Activated T-cell treated with anti-CD3 and anti-CD28 coated beads for 1 hour (primary cell): ENCODE measurements at places on chromosomes 13 and 19.

- no peak for DNase-seq
These were observed 4.3 kb upstream of the POSTN start for GRCh38 chr13:37602733-37603381.

GRCh38 chr19:13784731-13785452 lies 10.4 kb upstream of the ZSWIM4 start:
- peak; percentile 64 for DNase-seq

GRCh38 chr13:33917190-33917589 lies 99.2 kb downstream of the RFC3 start:
- DNase-seq, result no peak

GRCh38 chr19:38900743-38901190 lies 998 bp downstream of the NFKBIB start:
- no peak for DNase-seq

- DNase-seq, result no peak
These were observed 11.5 kb upstream of the ACOD1 start for GRCh38 chr13:76936763-76937162.
